ENCODE measurements at places on chromosomes 3 and 15.

DNA sequence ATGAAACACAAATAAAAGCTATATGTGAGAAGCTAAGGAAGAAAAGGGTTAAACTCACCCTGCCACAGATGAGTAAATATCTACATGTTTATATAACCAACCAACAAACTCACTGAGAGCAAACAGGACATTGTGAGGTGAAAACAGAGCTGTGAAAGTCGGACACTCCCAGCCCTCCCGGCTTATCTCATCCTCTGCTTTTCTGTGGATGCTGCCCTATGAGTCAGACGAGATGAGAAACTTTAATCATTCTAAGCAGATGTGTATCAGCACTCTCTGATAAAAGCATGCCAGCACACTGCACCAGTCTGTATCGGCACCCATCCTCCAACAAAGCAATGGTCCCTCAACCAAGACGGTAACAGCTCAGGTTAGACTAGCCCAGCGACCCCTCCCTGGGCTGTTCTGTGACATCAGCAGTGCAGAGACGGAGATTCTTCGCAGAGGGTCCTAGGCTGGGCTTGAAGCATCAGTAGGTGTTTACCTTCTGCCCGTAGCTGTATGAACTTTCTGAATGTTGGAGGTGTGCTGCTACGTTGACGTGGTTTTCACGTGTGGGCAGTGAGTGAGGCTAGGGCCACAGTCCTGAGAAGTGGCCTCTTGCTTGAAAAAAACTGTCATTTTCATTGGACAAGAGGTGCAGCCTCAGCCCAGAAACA, 119.8 kb upstream of the ALDH1A3 start:
- peak; percentile 88 for DNase-seq

- peak; percentile 96 for DNase-seq
Measured at GRCh38 chr3:112629425-112629824, 11.5 kb downstream of the CCDC80 start.

GRCh38 chr3:44612678-44613077, 12.2 kb upstream of the ZNF197 start:
- no peak for DNase-seq

GRCh38 chr3:9205345-9206143, 43.9 kb downstream of the SRGAP3 start:
- no peak for DNase-seq

DNA sequence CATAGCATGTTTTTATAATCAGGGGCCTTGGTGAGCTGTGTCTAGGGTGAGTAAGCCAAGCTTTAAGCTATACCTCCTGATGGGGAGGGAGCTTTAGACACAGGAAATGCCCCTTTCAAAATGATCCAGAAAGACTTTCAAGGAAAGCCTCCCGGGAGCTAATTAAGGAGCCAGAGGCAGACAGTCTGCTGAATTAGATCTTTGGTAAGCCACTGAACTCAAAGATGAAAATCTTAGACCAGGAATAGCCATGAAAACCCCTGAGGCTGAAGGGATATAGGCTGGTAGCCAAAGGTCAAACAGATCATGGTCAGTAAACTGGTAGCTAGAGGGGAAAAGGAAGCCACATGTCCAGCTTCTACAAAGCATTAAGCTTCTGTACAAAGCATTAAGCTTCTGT, 42.7 kb upstream of the GAP43 start:
- DNase-seq, result peak; percentile 3

DNA sequence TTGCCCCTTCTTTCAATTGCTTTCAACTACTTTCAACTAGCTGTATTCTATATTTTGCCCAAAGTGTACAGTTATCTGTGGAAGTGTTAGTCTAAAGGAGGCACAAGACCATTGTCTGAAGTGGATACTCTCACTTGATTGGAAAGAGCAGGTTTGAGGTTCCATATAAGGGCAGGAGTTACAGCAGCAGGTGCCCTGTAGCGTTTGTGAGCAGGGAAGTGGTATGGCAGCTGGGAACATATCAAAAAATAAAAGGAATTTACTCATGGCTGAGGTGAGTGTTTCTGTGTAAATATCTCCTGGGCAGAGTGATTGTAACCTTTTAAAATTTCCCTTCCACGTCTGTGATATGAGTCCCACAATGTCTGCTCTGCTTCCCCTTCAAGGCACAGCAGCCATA, 38.5 kb upstream of the DNAJC13 start:
- DNase-seq, result no peak

DNA sequence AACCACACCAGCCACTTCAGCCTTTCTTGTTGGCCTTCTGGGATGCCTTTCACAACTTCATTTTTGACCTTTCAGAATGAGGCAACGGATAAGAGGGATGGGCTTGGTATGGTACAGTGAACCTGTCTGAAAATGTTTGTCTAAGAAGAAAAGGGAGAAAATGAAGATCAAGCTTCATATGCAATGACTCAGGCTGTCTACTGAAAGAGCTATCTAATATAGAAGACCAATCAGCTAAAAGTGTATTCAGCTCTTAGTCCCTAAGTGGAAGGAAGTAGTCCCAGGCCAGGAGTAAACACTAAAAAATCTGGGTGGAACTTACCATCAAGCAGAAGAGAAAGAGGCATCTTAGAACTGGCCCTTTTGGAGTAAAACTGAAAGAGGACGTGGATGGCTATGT, 12.2 kb upstream of the UPK1B start:
- DNase-seq, result no peak

- DNase-seq, result peak; percentile 14
Measured at GRCh38 chr15:68704496-68705021, 116.1 kb downstream of the ANP32A start.

DNA sequence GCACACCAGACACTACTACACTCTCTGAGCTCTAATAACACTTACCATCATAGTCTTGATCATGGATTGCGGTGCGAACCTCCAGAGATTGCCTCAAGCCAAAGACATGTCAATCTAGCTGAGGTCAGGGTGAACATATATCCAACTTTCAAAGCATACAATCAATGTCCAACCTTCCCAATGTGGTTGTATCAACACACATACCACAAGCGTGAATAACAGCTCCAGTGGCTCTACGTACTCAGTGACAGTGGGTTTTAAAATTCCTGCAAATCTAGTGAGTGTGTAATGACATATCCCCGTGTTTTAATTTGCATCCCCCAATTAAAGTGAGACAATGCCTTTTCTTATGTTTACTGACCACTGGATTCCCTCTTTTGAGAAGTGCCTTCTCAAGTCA, 29.6 kb downstream of the SFMBT1 start:
- DNase-seq, result no peak

- no peak for DNase-seq
Measured at GRCh38 chr3:10993729-10994065, 1.1 kb downstream of the SLC6A1 start.

- no peak for DNase-seq
Measured at GRCh38 chr3:46027021-46027705, at the start of gene XCR1. Gene XCR1, minus strand, starts transcription at chr3:46027483. Its CDS starts 5,536 bp downstream, at chr3:46021947.

- no peak for DNase-seq
Measured at GRCh38 chr3:29337565-29337964, 56.7 kb downstream of the RBMS3 start.

DNA sequence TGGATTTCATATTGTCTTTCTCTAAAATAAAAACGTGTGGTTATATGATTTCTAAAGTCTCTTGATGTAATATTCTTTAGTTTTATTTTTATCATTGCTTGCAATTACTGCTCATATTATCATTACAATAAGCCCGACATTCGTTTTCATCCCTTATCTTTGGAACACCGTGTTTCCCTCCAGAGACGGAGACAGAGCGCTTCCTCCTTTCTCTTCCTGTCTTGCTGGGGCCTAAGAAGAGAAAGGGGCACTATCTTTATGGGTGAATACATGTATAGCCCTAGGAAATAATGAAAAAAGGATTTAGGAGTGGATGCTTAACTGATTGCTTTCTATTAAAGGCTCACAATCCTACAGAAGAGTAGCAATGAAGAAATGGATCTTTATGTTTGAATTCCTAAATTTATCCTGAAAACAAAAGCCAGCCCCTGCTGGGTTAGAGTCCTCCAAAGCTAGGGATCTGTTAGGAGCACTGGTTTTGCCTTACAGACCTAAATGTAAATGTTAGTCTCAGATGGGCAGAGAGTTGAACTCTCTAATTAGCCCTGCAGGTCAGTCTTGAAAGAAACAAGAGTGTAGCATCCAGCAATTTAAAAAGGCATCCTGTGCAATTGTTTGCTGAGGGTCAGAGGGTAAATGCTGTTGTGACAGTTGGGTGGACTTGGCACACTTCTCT, 145.1 kb downstream of the TP63 start:
- DNase-seq, result no peak

DNA sequence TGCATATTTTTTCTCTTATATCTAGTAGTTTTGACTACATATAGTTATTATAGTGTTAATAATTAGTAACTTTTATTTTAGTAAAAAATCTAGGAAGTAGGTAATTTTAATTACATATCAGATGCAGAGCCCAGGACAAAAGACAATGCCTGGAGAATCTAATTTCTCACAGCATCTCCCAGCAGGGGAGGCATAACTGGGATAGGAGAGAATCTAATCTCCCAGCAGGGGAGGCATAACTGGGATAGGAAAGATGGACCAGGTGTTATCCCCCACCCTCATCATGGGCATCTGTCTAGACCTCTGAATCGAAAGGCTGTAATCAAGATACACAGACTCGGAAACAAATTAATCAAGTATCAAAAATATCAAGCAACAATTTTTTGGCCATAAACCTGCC, 58.2 kb downstream of the OSTN start:
- DNase-seq, result no peak

- DNase-seq, result no peak
Measured at GRCh38 chr3:30719536-30719935, 113.1 kb downstream of the TGFBR2 start.

DNA sequence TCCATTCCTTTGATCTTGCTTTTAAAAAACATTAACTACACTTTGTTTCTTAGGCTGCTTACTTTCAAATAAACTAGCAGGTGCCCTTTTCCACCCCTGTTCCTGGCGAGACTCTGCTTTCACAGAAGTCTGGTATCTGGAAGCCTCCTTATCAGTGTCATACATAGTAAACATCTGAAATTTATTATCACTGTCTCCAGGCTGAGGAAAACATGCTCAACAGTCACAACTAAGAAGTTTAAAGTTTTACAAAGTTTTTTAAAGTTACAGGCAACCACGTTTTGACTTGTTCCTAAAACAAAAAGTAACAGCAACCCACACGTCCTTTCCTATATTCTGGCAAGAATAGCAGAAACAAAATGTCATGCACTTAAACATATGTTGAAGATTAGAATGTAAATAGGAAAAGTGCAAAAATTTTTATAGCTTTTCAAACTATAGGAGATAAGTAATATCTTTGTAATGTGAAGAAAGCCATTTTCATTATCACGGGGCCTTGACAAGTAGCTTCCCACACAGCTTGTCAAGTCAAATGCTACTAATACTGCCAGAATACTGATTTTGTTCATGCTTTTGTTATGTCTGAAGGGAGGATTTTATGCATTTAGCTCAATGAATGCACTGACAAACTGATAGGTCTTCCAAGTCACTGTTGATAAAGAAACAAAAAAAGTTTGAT, 275.2 kb upstream of the KCNMB2 start:
- no peak for DNase-seq

- DNase-seq, result peak; percentile 82
Measured at GRCh38 chr3:23455775-23456174, 252.6 kb downstream of the UBE2E2 start.

DNA sequence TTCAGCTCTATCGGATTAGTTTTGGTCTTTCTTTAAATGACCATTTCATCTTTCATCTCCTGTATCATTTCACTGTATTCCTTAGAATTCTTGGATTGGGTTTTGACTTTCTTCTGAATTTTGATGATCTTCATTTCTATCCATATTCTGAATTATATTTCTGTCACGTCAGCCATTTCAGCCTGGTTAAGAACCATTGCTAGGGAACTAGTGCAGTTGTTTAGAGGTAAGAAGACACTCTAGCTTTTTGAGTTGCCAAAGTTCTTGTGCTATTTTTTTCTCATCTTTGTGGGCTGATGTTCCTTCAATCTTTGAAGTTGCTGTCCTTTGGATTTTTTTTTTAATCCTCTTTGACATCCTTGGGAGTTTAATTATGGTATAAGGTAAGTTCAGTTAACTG, 54.6 kb downstream of the STRIT1 start:
- no peak for DNase-seq

DNA sequence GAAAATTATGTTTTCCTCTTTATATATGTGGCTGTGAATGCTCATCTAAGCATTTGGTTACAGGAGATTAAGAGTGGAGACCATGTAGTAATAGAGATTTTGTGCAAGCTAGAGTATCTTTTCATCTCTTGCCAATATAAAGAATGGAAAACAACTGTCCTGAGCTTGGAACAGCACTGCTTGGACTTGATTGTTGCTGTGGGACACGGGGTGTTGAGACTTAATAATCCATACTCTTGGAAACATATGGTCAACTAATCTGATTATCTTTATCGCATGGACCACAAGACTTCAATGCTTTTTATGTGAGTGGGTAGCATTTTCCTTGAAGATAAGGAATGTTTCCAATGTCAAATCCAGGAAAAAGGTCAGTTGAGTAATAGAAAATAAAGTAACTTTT, 806.3 kb downstream of the DIPK2A start:
- no peak for DNase-seq

GRCh38 chr3:85838921-85839320, 880.1 kb downstream of the CADM2 start:
- no peak for DNase-seq

DNA sequence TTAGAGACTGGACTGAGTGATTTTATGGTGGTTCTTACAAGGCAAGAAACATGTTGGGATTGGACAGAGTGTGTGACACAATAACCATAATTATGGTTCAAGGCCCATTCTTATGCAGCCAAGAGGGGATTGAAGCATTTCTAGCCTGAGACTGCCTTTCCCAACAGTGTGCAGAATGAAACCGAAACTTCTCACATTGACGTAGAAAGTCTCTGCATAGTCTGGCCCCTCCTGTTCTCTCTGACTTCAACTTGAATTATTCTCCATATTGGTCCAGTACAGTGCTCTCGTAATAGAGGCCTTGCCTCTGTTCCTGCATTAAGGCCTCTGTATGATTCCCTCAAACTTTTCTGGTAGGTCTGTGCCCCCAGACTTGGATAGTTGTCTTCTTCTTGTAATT, 138.3 kb downstream of the DIPK2A start:
- peak; percentile 14 for DNase-seq

DNA sequence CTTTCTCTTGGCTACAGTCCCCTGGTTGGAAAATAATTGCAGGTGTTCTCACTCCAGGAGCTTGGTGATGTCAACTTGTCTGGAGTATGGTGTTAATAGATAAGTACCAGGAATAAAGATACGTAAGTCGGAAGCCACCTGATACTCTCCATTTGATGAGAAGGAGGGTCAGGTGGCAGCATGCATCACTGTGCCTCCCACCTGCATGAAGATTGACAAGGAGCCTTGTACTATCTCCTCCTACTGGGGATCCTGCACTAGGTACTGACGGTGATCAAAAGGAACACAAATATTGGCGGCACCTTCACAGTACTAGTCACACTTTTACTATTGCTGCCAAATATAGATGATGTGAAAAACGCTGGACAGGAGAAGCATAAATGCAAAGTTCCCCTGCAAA, 32.6 kb upstream of the GABRB3 start:
- DNase-seq, result no peak

- DNase-seq, result no peak
Measured at GRCh38 chr3:100761951-100762350, 52.7 kb downstream of the TFG start.

DNA sequence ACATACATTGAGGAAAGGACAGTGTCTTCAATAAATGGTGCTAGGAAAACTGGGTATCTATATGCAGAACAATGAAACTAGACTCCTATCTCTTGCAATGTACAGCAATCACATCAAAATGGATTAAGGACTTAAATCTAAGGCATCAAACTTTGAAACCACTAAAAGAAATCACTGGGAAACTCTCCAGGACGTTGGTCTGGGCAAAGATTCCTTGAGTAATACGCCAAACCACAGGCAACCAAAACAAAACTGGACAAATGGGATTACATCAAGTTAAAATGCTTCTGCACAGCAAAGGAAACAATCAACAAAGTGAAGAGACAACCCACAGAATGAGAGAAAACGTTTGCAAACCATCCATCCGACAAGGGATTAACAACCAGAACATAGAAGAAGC, 14.5 kb downstream of the LAMP3 start:
- peak; percentile 72 for DNase-seq
